ENCODE measurements at places on chromosomes 6 and 20.

GRCh38 chr6:133964052-133964451 lies 11.0 kb downstream of the TBPL1 start:
- peaks cover 10% of the 10 kb centered on the region for H3K4me1 ChIP-seq
- H3K4me3 ChIP-seq = no peak overlapping the region
- H3K27me3 ChIP-seq = no peaks in the 10 kb centered on the region

GRCh38 chr20:21219686-21220085 lies 83.4 kb upstream of the XRN2 start:
- DNase-seq = no peak
- H3K27me3 ChIP-seq = no peaks in the 10 kb centered on the region
- H3K4me3 ChIP-seq = no peak overlapping the region
- no peak overlapping the region for H3K27ac ChIP-seq
- H3K36me3 ChIP-seq = no peaks in the 10 kb centered on the region

DNA sequence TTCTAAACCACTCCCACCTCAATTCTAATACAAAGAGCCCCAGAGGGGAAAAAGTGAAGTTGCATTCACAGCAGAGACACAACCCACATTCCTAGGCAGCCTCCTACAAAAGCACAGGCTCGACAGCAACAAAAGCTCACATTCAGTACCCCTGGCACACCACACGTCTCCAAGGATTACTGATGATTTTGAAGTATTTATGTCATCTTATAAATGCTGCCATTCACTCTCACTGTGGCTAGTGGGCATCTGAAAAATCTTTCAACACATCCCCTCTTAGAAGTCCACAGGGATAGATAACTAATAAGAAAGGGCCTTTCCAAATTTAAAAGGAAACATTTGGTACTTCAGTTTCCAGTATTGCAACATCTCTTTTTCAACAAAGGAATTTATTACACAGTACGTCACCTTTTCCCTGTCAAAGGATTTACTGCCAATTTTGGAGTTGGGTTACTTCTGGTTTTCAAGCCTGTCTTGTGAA lies 146.7 kb downstream of the TASP1 start:
- peak overlapping the region; percentile 62 for H3K27ac ChIP-seq
- no peak overlapping the region for H3K4me3 ChIP-seq
- peaks cover 3% of the 10 kb centered on the region for H3K36me3 ChIP-seq
- DNase-seq = peak; percentile 19

DNA sequence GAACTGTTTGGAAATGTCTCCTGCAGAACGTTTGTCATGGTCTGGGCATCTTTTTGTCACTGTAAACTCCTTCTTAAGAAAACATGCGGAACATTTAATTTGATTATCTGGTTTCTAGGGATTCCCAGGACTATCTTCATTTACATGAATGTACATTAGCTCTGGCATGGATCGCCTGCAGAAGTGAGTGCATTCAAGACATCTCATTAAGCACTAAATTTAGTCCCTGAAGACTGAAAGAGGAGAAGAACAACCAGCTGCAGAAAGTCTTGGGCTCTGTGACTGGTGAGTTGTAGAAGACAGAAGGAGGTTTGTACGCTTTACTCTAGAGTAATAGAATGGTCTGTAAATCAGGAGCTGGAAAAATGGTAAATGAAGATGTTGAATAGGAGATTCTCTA lies 540.7 kb downstream of the BCKDHB start:
- H3K27ac ChIP-seq = no peak overlapping the region
- H3K4me3 ChIP-seq = no peak overlapping the region
- DNase-seq = no peak

GRCh38 chr6:132763269-132763668 lies 5.6 kb upstream of the VNN2 start:
- H3K27ac ChIP-seq = no peak overlapping the region
- no peaks in the 10 kb centered on the region for H3K27me3 ChIP-seq
- no peak for DNase-seq
- H3K4me3 ChIP-seq = no peak overlapping the region
- H3K4me1 ChIP-seq = peaks cover 9% of the 10 kb centered on the region

DNA sequence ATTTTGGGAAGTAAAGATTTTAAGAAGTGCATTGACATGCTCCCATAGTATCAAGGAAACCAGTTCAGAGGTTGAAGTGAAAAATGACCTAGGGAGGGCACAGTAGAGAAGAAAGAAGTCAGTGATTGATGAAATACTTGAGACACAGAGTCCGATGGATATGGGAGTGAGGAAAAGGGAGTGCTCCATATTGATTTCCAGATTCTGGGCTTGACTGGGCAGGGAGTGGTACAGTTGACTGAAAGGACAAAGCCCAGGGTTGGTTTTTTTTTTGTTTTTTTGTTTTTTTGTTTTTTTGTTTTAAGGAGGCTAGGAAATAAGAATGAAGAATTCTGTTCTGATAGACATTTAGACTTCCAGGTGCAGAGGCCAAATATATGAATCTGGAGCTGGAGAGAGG lies 86.7 kb upstream of the RIN2 start:
- no peaks in the 10 kb centered on the region for H3K4me1 ChIP-seq
- H3K4me3 ChIP-seq = no peak overlapping the region
- no peaks in the 10 kb centered on the region for H3K36me3 ChIP-seq
- no peak overlapping the region for H3K27ac ChIP-seq
- no peaks in the 10 kb centered on the region for H3K27me3 ChIP-seq

- peaks cover 63% of the 10 kb centered on the region for H3K4me1 ChIP-seq
- no peak for DNase-seq
Observed at GRCh38 chr6:10414756-10415616, at the start of gene TFAP2A. Gene TFAP2A (minus strand): TSS chr6:10415074. CDS start chr6:10414991, 83 bp downstream.

- H3K4me1 ChIP-seq = peaks cover 23% of the 10 kb centered on the region
- H3K36me3 ChIP-seq = no peaks in the 10 kb centered on the region
- peak; percentile 70 for DNase-seq
- peaks cover 1% of the 10 kb centered on the region for H3K27me3 ChIP-seq
- no peak overlapping the region for H3K27ac ChIP-seq
- no peak overlapping the region for H3K4me3 ChIP-seq
Observed at GRCh38 chr6:5471044-5471443, 209.7 kb downstream of the FARS2 start.

GRCh38 chr6:98927534-98927933 lies 20.2 kb downstream of the FBXL4 start:
- peaks cover 5% of the 10 kb centered on the region for H3K36me3 ChIP-seq
- no peak overlapping the region for H3K27ac ChIP-seq
- peaks cover 6% of the 10 kb centered on the region for H3K4me1 ChIP-seq
- DNase-seq = no peak
- no peaks in the 10 kb centered on the region for H3K27me3 ChIP-seq
- H3K4me3 ChIP-seq = no peak overlapping the region

- peaks cover 2% of the 10 kb centered on the region for H3K27me3 ChIP-seq
- H3K4me1 ChIP-seq = no peaks in the 10 kb centered on the region
- no peaks in the 10 kb centered on the region for H3K36me3 ChIP-seq
- H3K4me3 ChIP-seq = no peak overlapping the region
Observed at GRCh38 chr20:42484335-42484734, 705.4 kb downstream of the PTPRT start.

- peaks cover 31% of the 10 kb centered on the region for H3K4me1 ChIP-seq
- no peak for DNase-seq
- H3K36me3 ChIP-seq = peaks cover 36% of the 10 kb centered on the region
- H3K4me3 ChIP-seq = no peak overlapping the region
- H3K27me3 ChIP-seq = peaks cover 10% of the 10 kb centered on the region
Observed at GRCh38 chr20:58271606-58272351, 37.7 kb upstream of the RAB22A start.

DNA sequence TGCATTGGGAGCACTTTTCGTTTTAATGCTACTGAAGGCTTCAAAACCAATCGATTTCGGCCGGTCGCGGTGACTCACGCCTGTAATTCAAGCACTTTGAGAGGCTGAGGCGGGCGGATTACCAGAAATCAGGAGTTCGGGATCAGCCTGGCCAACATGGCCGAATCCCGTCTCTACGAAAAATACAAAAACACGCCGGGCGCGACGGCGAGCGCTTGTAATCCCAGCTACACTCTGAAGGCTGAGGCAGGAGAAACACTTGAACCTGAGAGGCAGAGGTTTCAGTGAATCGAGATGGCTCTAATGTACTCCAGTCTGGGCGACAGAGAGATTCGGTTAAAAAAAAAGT lies 58.4 kb downstream of the TRIM38 start:
- H3K4me3 ChIP-seq = peak overlapping the region; percentile 99
- peaks cover 10% of the 10 kb centered on the region for H3K27me3 ChIP-seq
- DNase-seq = peak; percentile 61
- H3K4me1 ChIP-seq = peaks cover 14% of the 10 kb centered on the region
- peak overlapping the region; percentile 100 for H3K27ac ChIP-seq
- peaks cover 4% of the 10 kb centered on the region for H3K36me3 ChIP-seq

DNA sequence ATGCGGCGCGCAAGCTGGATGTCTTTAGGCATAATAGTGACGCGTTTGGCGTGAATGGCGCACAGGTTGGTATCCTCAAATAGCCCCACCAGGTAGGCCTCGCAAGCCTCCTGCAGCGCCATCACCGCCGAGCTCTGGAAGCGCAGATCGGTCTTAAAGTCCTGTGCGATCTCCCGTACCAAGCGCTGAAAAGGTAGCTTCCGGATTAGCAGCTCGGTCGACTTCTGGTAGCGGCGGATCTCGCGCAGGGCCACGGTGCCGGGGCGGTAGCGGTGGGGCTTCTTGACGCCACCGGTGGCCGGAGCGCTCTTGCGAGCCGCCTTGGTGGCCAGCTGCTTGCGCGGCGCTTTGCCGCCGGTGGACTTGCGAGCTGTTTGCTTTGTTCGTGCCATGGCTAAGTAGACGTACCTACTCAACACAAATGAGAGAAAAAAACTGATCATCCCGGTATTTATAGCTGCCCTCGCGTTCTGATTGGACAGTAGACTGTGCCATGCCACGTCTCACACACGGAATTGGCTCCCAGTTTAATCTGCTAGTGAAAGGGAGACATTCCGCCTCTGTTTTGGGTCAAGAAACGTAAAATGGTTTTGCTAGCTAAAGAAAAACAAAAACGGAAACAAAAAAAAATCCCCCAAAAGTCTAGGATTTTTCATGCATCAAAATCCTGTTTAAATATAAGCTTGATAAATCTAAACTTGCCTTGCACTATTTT lies 40.1 kb downstream of the OR2B2 start:
- peaks cover 13% of the 10 kb centered on the region for H3K36me3 ChIP-seq
- peak overlapping the region; percentile 98 for H3K27ac ChIP-seq
- peak; percentile 85 for DNase-seq

- H3K4me3 ChIP-seq = no peak overlapping the region
- no peak for DNase-seq
- no peak overlapping the region for H3K27ac ChIP-seq
- H3K4me1 ChIP-seq = no peaks in the 10 kb centered on the region
- H3K36me3 ChIP-seq = no peaks in the 10 kb centered on the region
- no peaks in the 10 kb centered on the region for H3K27me3 ChIP-seq
Observed at GRCh38 chr6:125957845-125958244, 1.3 kb downstream of the HINT3 start.

- no peak overlapping the region for H3K27ac ChIP-seq
- no peak for DNase-seq
- peaks cover 53% of the 10 kb centered on the region for H3K36me3 ChIP-seq
Observed at GRCh38 chr20:53570446-53571276, 23.0 kb downstream of the ZNF217 start.

GRCh38 chr6:56669041-56669440 lies 26.4 kb upstream of the DST start:
- DNase-seq = no peak
- H3K36me3 ChIP-seq = peaks cover 4% of the 10 kb centered on the region
- H3K4me1 ChIP-seq = peaks cover 14% of the 10 kb centered on the region
- H3K27me3 ChIP-seq = no peaks in the 10 kb centered on the region
- no peak overlapping the region for H3K4me3 ChIP-seq

DNA sequence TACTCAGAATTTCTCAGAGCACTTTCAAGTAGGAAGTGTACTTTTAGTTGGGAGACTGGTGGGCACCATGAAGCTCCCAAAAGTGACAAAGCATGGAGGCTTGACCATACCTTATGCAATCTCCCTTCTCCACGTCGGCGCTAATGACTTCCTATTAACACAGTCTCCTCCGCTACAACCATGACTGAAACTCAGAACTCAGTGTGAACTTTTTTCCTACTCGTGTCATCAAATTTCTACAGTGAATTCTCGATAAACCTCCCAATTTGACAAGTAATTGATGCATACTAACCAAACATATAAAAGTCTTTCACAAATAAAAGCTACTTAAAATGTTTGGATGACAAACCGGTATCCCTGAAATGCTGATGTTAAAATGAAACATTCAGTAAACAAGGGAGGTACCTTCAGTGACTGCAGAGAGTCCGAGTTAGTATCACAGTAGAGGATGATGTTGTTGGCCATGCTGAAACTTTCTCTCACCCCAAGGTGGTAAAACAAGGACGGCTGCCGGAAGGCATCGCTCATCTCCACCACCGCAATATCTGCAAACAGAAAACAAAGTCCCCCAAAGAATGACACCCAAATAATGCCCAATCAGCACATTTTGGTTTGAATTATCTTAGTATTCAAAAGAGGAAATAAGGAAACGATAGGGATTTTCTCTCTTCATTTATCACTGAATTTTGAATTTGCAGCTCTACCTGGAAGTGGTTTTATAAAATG lies 72.1 kb downstream of the MAP3K5 start:
- no peak for DNase-seq
- peaks cover 13% of the 10 kb centered on the region for H3K4me1 ChIP-seq
- no peaks in the 10 kb centered on the region for H3K27me3 ChIP-seq
- H3K27ac ChIP-seq = no peak overlapping the region
- no peak overlapping the region for H3K4me3 ChIP-seq
- no peaks in the 10 kb centered on the region for H3K36me3 ChIP-seq

DNA sequence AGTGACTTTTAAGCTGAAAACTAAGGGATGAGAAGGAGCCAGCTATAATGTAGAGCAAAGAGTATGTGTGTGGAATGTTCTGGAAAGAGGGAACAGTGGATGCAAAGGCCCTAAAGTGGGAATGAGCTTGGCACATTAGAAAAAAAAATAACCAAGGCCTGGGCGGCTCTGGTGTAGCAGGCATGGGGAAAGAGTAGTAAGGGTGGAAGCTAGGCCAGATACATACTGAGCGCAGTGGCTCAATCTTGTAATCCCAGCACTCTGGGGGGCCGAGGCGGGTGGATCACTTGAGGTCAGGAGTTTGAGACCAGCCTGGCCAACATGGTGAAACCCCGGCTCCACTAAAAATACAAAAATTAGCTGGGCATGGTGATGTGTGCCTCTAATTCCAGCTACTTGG lies 8.4 kb downstream of the GGT7 start:
- H3K27ac ChIP-seq = no peak overlapping the region
- H3K27me3 ChIP-seq = no peaks in the 10 kb centered on the region
- DNase-seq = no peak
- H3K4me3 ChIP-seq = no peak overlapping the region
- H3K36me3 ChIP-seq = no peaks in the 10 kb centered on the region
- H3K4me1 ChIP-seq = peaks cover 10% of the 10 kb centered on the region
